Activated naive CD8-positive, alpha-beta T cell treated with anti-CD3 and anti-CD28 coated beads, Interleukin-2, amount 10 ng/mL, durations not matched to agents 7 days and 5 days (primary cell): ENCODE measurements at places on chromosomes 4 and X. TPM values are rescaled to one million over a fixed set of nuclear protein-coding genes. Genes with fewer than 3 reads are reported as not detected.
A peak's percentile ranks its signal among the peaks of the same experiment; 100 is the strongest.

- H3K4me3 ChIP-seq: no peak overlapping the region
- H3K36me3 ChIP-seq: no peaks in the 10 kb centered on the region
- H3K27ac ChIP-seq: no peak overlapping the region
These were observed 227.6 kb downstream of the NR3C2 start for GRCh38 chr4:148214529-148215166.

GRCh38 chr4:185134307-185134869 lies 8.7 kb upstream of the SLC25A4 start:
- no peak overlapping the region for H3K27ac ChIP-seq
- H3K36me3 ChIP-seq: no peaks in the 10 kb centered on the region
- peaks cover 52% of the 10 kb centered on the region for H3K27me3 ChIP-seq
- H3K4me1 ChIP-seq: no peaks in the 10 kb centered on the region

DNA sequence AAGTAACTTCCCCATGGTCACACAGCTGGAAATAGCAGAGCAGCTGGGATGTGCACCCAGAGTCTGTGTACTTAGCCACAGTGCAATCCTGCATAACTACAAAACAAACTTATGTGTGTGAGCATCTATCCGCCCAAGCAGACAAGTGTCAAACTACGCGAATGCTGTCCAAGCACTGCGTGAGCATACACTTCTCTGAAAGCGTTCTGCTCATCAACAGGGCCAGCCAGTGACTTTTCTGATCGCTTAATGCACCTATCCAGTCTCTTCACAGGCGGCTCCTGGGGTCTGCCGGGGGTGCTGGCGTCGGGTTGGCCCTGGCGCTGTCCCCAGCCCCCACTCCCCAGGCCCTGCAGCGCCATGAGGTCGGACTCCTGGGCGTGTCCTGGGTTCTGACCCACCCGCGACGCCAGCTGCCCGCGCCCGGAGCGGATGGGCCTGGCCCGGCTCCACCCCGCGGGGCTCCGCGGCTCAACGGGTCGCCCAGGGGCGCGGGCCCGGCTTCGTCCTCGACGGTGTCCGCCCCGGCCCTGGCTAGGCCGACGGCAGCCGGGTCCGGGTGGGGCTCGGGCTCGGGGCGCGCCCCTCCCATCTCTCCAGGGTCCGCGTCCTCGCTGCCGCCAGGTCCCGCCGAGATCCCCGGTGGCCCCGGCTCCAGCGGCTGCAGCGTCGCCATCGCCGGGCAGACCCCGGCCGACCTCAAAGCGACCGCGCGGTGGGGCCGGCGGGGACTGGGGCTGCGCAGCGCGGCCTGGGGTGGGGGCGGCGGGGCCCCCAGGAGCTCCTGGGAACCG lies 1.3 kb upstream of the ZNF141 start:
- peak; percentile 43 for DNase-seq
- H3K36me3 ChIP-seq: peaks cover 39% of the 10 kb centered on the region
- peak overlapping the region; percentile 58 for H3K27ac ChIP-seq
- H3K27me3 ChIP-seq: peaks cover 3% of the 10 kb centered on the region
- H3K4me1 ChIP-seq: peaks cover 18% of the 10 kb centered on the region
- peak overlapping the region; percentile 66 for H3K4me3 ChIP-seq

DNA sequence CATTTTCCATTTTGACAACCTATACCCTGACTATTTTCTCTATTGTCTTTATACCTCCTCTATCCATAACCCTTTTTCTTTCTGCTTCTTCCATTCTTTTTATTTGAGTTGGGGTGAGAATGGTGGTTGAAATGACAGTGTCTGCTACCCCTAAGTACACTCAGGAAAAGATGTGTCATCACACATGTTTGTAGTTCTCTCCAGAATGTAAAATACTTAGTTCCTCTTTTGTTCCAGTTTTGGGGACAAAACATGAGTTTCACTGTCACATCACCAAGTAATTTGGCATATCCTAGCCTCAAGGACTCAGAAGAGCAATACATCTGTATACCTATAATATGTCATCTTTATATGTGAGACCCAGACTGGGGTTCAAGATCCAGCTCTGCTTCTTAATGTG lies 90.3 kb downstream of the COMMD8 start:
- no peaks in the 10 kb centered on the region for H3K4me1 ChIP-seq
- no peak for DNase-seq
- H3K27ac ChIP-seq: no peak overlapping the region

GRCh38 chr4:169252339-169253112 lies 18.2 kb downstream of the SH3RF1 start:
- no peaks in the 10 kb centered on the region for H3K36me3 ChIP-seq
- H3K27ac ChIP-seq: no peak overlapping the region
- no peak overlapping the region for H3K4me3 ChIP-seq
- peaks cover 24% of the 10 kb centered on the region for H3K27me3 ChIP-seq
- DNase-seq: no peak

DNA sequence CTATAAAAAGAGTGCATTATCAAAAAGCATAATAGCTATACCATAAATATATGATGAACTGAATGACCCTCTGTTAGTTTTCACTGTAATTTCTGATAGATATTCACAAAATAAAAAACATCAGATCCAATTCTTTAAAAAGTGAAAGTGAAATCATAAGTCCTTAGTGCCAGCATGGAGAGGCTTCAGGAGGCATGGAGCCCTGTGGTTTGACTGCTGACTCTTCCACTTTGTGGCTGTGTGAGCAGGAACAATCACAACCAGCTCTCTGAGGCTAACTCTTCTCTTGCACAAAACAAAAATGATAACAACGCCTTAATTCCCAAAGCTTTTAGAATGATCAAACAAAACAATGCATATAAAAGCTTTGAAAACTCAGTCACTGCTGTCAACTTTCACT lies 1143.9 kb downstream of the PDHA2 start:
- no peaks in the 10 kb centered on the region for H3K27me3 ChIP-seq
- no peaks in the 10 kb centered on the region for H3K4me1 ChIP-seq
- no peak overlapping the region for H3K4me3 ChIP-seq

DNA sequence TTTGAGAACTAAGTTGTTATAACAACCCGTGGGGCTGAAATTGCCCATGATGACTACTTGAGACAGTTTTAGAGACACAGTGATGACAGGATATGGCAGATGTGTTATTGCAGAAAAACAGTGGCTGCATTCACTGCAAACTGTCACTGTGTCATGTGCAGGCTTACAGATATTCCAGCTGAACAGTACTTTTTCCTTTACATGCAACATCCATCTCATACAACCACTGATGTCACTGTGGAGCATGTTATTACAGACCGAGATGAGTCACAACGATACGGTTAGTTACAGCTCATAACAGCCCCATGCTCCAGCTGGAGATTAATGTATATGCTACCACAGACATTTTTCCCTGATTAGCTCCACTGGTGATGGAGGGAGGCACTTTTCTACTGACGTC lies 207.4 kb downstream of the TMA16 start:
- no peak overlapping the region for H3K27ac ChIP-seq
- H3K4me1 ChIP-seq: no peaks in the 10 kb centered on the region
- no peaks in the 10 kb centered on the region for H3K27me3 ChIP-seq
- no peak for DNase-seq

- no peak for DNase-seq
- peaks cover 31% of the 10 kb centered on the region for H3K4me1 ChIP-seq
- H3K36me3 ChIP-seq: peaks cover 45% of the 10 kb centered on the region
- H3K4me3 ChIP-seq: peak overlapping the region; percentile 31
- no peaks in the 10 kb centered on the region for H3K27me3 ChIP-seq
These were observed 19.7 kb downstream of the PRIMPOL start for GRCh38 chr4:184669251-184669650.

- H3K4me3 ChIP-seq: no peak overlapping the region
- peak overlapping the region; percentile 79 for H3K27ac ChIP-seq
- H3K36me3 ChIP-seq: peaks cover 7% of the 10 kb centered on the region
- peaks cover 15% of the 10 kb centered on the region for H3K4me1 ChIP-seq
These were observed 1.4 kb downstream of the HAND2 start for GRCh38 chr4:173528378-173529321.

DNA sequence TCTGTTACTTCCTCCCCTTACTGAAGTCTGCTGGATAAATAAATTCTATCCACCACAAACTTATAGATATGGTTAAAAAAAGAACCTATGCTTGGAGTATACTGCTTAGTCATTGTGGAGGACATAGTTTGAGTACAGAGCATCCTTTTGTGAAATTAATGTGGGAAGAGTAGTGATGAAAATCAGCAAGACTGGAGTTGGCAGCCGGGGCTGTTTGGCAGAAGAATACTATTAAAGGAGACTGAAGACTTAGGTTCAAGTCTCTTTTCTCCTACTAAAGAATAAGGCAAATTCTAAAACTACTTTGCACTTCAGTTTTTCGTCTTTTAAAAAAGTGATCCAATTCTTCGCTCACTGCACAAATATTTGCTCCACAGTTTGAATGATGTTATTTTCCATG lies 326.6 kb upstream of the ATOH1 start:
- no peak overlapping the region for H3K4me3 ChIP-seq
- no peaks in the 10 kb centered on the region for H3K4me1 ChIP-seq
- H3K27me3 ChIP-seq: no peaks in the 10 kb centered on the region
- DNase-seq: no peak
- no peak overlapping the region for H3K27ac ChIP-seq

MUC7 gene
- not detected for total RNA-seq

SLC35A2 gene
- 12.7 TPM for total RNA-seq

WDR1 gene
- total RNA-seq: 372 TPM

CHRNA9 gene
- 0.68 TPM for total RNA-seq
